ENCODE measurements at places on chromosomes 13 and 19.

GRCh38 chr19:16118489-16119033 is 6.9 kb downstream of the RAB8A start:
- no peak for DNase-seq

GRCh38 chr19:11257846-11258380 is 4.4 kb downstream of the DOCK6 start:
- DNase-seq, result no peak

- no peak for DNase-seq
Measured at GRCh38 chr13:45872566-45872965, 21.0 kb upstream of the SIAH3 start.

- DNase-seq, result no peak
Measured at GRCh38 chr13:36131222-36131930, at the start of gene DCLK1. Gene DCLK1 (minus strand): TSS chr13:36131382.

DNA sequence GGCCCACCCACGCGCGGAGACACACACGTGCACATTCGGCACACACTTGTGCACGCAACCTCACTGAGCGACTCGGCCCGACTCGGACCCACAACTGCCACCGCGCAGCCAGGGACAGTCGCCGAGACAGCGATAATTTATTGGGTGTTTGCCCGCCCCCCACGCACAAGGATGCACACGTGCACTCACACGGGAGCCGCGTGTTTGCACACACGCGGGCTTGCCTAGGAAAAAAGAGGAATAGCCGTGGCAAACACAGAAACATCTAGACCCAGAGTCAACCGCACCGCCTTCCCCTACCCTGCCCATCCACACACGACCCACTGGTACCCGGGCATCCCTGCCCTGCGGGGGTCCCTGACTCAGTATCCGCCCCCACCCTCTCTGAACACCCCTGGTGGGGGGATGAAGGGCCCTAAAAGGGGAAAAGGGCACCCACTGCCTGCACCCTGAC is 1.1 kb upstream of the SSBP4 start:
- no peak for DNase-seq

- no peak for DNase-seq
Measured at GRCh38 chr13:72255908-72256307, 388.9 kb upstream of the DACH1 start.

DNA sequence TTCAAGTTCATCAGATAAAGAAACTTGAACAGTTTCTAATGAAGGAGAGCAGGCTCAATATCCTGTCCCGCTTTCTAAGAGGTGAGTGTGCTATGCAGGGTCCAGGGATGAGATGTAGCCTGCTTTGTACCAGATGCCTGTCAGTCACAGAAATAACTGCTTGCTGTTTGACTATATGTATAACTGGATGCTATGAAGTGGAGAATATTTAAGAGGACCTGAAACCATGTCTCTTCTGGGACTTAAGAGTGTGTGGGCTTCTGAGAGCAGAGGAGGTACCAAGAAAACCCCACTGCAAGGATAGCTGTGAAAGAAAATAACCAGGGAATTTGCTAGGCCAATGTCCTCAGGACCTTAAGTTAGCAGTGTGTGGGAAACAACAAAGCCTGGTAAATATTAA is 246.3 kb upstream of the RFC3 start:
- DNase-seq, result no peak

- no peak for DNase-seq
Measured at GRCh38 chr19:54817670-54818536, 1.6 kb downstream of the KIR3DL1 start.

DNA sequence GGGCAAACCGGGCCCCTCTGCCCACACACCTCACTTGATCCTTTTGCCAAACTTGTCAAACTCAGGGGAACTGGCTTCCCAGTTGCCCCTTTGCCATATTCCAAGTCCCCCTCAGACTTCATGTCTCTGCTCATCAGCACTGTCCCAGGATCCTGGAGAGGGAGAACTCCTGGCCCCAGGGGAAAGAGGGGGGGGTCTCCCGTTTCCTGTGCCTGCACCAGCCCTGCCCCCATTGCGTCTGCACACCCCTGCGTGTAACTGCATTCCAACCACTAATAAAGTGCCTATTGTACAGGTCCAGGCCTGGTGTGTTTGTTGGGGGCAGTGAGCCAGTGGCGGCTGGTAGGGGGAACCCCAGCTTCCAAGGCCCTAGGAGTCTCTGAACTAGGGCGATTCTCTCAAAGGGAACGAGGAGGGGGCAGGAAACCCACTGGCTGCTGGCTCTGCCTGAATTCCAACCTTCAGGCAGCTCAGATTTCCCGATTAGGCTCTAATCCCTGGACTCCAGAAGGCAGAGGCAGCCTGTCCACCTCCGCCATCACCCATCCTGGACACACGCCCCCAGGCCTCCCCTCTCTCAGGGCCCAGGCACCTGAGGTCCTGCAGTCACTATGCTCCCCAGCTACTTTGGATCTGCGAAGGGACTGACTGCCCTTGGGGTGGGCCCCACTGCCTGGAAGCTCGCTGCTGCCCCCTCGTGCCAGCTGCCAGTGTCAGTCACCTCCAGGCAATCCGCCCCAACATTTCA is 9.7 kb upstream of the ILF3 start:
- peak; percentile 86 for DNase-seq

DNA sequence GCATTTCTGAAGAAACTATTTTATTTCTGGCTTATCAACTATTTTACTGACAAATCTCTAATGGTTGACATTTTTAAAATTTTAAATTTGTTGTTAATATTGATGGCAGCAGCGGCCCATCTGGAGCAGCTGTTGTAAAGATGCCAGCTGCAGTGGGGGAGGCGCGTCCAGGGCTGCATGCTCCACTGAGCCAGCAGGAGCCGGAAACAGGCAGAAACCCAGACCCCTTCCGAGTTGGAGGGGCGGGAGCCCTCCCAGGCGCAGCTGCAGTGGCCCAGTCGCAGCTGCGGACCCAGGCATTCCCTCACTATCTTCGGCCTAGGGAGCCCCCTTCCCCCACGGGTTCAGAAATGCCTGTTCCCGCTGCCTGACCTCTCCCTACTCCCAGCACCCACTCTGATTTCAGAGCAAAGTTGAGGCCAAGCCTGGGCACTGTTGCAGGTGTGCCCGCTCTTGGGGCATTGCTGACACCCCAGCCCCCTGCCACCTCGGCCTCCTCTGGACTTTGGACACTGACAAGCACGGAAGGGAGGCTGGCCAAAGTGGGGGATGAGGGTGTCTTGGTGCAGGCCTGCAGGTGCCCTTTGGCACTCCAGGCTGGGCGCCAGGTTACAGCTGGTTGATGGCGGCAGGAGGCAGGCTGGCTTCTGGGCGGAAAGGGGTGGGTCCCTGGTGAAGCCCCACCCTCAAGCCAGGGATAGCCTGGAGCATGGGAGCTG is 69.2 kb downstream of the PIBF1 start:
- DNase-seq, result no peak

DNA sequence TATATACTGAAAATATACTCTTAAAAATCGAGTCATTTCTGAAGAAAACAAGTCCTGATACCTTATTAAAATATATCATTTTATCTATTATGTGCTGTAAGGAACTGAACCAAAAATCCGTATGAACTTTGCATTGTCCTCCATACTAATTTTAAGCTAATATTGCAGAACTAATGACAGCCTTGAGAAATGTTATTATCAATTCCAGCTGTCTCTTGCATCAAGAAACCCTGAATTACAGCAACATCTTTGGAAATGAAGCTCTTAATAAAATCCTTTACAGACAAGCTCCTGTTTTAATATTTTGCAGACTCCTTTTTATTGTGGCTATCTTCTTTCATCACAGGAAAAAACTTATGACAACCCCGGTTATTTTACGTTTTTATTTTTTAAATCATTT is 1335.3 kb downstream of the EFNB2 start:
- DNase-seq, result no peak

DNA sequence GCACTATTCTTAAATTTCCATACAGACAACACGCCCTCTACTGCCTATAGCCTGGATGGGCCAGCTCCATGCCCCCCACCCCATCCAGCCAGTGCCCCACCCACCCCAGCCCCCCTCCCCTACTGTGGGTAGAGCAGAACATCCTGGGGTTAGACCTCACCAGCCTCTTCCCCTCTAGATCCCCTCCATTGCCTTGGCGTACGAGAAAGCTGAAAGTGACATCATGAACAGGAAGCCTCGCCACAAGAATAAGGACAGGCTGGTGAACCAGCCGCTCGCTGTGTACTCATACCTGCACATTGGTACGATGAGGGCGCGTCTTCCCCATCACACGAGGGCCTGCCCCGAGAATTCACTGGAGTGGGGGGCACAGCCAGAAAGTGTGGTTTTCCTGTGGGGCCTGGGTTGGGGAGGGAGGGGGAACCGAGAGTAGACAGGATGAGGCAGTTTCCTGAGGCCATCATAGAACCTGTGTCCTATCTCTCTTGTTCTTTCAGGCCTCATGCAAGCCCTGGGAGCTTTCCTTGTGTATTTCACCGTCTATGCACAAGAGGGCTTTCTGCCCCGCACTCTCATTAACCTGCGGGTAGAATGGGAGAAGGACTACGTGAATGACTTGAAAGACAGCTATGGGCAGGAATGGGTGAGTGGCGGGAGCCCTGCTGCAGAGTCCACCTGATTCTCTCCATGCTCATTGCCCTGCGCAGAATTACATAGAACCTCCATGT is 29.1 kb downstream of the ATP12A start:
- DNase-seq, result no peak

DNA sequence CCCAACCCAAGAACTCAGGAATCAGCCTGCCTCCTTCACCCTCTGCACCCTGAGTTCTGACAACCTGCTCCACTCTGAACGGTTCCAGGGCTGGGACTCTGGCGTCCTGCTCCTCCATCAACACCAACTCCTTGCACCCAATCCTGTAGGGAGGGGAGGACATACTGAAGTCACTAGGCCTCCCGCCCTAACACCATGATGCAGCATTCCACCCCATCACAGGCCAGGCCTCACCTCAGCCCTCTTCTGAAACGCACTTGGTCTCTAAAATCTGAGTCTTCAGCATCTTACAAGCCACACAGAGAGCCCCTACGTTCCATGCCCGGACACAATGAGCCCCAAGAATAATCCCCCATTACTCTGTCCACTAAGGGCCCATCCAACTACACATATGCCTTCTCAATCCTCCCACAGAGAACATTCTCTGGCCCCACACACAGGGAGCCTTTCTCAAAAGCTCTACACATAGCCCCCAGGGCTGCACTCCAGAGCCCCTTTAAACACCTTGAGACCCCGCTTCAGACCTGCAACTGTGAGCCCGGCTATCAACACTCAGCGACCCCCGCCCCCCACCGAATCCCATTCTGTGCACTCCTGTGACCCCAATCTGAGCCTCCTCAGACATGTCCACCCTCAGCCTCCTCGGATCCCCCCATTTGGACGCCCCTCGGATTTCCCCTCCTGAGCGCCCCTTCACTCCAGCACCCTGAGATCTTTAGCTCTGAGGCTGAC is 567 bp downstream of the ALKBH6 start:
- DNase-seq, result peak; percentile 55

- no peak for DNase-seq
Measured at GRCh38 chr13:59487883-59488282, 675.8 kb downstream of the DIAPH3 start.

DNA sequence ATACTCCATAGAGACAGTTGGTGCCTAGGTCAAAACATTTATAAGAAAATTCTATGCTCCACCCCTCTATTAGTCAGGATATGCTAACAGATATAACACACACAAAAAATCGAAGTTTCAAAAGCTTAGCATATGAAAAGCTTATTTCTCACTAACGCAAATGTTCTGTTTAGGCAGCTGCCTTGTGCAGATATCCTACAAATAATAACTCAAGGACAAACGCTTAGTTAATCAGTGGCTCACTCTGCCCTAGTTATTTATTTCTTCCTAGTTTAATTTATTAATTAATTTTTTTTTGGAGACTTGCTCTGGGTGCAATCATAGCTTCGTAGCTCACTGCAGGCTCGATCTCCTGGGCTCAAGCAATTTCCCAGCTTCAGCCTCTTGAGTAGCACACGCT is 259.7 kb upstream of the GPC6 start:
- DNase-seq, result no peak

GRCh38 chr19:33428627-33429125 is 55.2 kb downstream of the CEBPG start:
- no peak for DNase-seq

GRCh38 chr13:73715911-73716510 is 418.2 kb downstream of the KLF12 start:
- DNase-seq, result no peak

- no peak for DNase-seq
Measured at GRCh38 chr13:28355822-28356371, 139.0 kb downstream of the FLT1 start.

DNA sequence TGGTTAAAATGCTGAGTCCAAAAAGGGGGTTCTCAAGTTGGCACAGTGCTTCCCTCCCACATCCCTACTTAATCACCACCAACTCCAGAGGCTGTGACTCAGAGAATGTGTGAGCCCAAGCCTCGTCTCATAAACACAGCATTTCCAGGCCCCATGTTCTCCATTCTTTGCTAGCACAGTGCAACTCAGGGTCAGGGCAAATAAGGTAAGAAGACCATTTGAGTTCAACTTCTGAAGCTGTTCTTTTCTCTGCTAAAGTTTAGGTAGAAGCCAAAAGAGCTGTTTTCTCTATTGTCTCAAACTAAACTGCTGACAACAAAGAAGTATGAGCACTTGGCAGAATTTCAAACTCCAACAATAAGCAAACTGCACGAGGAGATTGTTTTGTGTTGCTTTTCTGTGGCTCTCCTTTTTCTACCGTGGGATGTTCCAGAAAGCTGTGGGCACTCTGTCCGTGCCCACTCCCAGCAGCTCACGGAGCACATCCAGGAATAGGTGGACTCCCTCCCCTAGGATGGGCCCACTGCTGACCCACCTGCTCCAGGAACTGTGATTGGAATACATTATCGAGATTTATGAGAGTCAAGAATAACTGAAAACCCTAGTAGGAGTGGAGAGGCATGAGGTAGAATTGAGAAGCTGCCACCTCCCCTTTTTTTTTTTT is 494.3 kb downstream of the COG6 start:
- DNase-seq, result no peak

DNA sequence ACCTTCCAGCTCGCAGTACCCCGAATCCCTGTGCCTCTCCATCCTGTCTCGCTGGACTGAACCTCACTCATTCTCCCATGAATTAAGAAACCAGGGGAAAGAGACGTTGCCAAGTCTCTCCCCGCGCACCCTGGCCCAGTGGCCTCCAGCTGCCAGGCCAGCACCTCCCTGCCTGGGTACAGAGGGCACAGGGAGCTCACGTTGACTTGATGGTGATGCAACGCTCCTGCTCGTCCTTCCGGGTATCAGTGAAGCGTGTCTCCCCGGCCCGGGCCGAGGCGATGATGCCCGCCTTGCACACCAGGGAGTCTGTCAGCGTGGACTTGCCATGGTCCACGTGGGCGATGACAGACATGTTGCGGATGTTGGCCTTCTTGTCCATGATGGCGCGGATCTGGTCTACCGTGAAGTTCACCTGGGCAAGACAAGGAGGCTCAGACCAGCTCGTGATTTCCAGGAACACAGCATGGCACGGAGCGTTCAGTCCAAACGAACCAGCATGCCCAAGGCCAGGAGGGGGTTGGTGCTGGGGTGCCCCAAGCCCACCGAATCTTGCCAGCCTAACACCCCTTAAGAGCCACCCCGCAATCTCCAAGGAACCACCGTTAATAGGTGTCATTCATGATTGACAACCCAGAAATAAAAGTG is 1.2 kb downstream of the EEF2 start:
- DNase-seq, result no peak
